Immature natural killer cell (primary cell): ENCODE measurements at places on chromosomes 2 and 18. TPM values are rescaled to one million over a fixed set of nuclear protein-coding genes. Genes with fewer than 3 reads are reported as not detected.

Gene TMEM169
- polyA plus RNA-seq = 1.0 TPM

Gene SPATA3
- not detected for polyA plus RNA-seq

DNA sequence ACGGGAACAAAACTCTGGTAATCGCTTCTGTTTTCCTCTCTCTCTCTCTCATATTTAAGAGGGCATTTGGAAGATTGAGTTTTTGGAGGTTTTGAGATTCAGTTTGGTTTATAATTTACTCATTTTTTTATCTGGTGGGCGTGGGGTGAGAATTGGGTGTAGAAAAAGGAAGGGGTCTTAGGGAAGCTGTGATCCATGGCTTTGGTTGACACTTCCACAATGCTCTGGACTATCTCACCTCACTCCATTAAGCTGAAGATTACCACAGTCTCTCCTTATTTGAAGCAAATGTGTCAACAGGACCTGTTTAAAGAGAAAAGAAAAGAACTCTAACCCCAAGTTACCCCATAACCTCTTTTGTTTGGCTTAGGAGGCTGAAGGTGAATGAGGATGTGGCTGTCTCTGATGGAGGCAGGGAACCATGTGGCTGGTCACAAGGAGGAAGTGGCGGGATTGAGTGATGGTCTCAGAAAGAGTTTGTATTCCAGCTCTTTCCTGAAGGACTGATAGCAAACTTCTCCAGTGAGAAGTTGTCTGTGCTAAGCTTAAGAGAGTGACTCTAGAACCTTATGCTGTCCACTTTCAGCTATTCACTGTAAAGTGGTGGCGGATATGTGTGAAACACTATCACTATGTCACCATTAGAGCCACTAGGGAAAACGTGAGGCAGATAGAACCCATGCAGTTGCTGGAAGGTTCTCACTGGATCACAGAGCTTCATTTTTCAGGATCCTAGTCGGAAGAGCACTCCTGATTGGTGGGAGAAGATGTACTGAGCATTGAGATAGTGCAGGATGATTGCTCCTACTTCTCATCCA, 934 bp downstream of the ZNF804A start:
- H3K36me3 ChIP-seq = no peaks in the 10 kb centered on the region
- no peak overlapping the region for H3K27ac ChIP-seq
- DNase-seq = no peak
- H3K27me3 ChIP-seq = peaks cover 8% of the 10 kb centered on the region
- peaks cover 6% of the 10 kb centered on the region for H3K4me1 ChIP-seq
- H3K4me3 ChIP-seq = peak overlapping the region; percentile 30

- H3K4me1 ChIP-seq = no peaks in the 10 kb centered on the region
- H3K27me3 ChIP-seq = no peaks in the 10 kb centered on the region
- no peak overlapping the region for H3K27ac ChIP-seq
- no peak for DNase-seq
- H3K36me3 ChIP-seq = no peaks in the 10 kb centered on the region
Measured at GRCh38 chr2:40213071-40213470, 238.8 kb downstream of the SLC8A1 start.

Gene REG1B
- polyA plus RNA-seq = not detected

Gene CENPA
- polyA plus RNA-seq = not detected

DNA sequence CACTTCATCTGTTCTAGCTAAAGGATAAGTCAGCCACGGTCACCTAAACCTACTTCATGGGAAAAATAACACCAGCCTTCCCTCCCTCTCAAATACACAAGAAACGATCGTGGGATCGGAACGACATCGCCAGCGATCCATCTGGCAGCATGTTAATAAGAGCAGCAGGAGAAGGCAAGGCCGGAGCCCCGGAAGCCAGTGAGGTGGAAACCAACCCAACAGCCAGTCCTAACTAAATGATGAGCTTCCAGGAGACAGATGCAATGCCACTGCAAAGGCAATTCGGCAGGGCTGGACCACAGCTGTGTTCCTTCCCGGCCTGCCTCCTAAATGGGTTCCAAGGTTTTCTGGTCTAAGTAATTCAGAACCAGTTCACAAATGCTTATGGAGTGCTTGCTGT, 117.5 kb downstream of the TMEM163 start:
- no peaks in the 10 kb centered on the region for H3K4me1 ChIP-seq
- DNase-seq = no peak
- no peaks in the 10 kb centered on the region for H3K36me3 ChIP-seq
- no peak overlapping the region for H3K4me3 ChIP-seq

DNA sequence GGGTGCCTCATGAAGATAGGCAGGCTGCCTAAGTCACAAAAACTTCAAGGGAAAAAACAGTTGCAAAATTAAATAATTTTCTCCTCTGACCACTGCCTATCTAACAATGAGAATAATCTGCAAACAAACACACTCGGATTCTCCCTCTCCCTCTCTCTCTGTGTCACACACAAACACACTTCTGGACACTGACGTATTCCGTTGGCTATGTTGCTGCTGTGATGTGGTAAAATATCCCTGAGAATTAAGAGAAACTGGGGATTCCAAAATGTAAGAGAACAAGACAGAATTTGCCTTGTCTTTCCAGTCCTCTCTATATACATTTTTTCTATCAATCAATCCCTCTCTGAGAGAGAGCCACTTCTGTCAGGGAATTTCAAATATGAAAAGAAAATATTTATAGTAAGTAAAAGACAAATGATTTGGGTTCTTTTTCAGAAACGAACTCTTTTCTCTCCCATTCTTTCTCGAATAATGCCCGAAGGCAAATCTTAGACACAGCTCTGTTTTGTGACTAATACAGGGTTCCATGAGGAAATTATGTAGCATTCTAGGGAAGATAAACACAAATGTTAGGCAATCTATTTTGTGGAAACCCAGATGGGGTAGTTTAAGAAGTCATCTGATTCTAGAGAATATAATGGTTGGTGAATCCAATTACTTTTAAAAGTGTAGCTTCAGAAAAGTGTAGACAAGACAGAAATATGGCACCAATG, 310.3 kb upstream of the CYP26B1 start:
- H3K4me1 ChIP-seq = no peaks in the 10 kb centered on the region
- no peak for DNase-seq
- no peak overlapping the region for H3K27ac ChIP-seq
- no peaks in the 10 kb centered on the region for H3K27me3 ChIP-seq
- H3K36me3 ChIP-seq = peaks cover 24% of the 10 kb centered on the region

DNA sequence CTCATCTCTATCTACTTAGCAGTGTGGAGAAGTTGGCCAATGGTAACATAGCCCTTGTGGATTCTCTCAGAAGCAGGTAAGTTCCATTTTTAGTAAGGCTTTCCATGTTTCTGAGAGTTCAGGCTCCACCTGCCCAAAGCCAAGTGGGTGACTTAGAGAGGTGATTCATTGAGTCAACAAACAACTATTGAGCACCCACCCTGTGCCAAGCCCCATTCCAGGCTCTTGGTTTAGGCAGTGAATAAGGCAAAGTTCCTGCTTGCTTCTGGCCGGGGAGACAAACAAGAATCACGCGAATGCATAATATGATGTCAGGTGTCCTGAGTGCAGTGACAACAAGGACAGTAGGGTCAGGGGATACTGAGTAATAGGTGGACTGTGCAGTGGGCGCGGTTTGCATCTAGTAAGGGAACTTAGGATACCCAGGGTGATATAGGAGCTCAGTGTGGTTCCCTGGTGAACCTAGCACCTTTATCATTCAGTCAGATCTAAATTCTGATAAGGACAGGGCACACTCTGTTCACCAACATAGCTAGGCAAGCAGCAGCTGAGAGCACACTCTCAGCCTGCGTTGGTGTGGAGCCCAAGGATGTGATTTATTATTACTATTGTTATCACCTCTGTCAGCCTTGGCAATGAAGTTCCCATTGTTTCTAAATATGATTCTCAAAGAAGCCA, 31.7 kb upstream of the KCTD1 start:
- no peak overlapping the region for H3K4me3 ChIP-seq
- no peaks in the 10 kb centered on the region for H3K36me3 ChIP-seq
- H3K27me3 ChIP-seq = peaks cover 8% of the 10 kb centered on the region
- peaks cover 3% of the 10 kb centered on the region for H3K4me1 ChIP-seq
- no peak overlapping the region for H3K27ac ChIP-seq

Gene AGXT
- not detected for polyA plus RNA-seq

Gene SPP2
- not detected for polyA plus RNA-seq

DNA sequence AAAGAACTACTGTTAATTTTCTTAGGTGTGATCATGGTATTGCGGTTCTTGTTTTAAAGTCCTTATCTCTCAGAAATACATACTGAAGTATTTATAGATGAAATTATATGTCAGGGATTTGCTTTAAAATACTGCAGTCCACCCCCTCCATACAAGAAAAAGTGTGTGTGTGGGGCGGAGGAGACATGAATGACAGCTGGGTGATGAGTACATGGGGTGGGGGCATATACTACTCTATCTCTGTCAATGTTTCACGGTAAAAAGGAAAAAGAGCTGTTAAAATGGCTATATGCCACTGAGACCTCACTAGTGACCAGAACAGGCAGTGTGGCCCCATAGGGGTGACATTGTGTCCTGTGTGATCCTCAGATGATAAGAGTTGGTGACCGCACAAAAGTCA, 54.1 kb downstream of the SPRED2 start:
- H3K36me3 ChIP-seq = no peaks in the 10 kb centered on the region
- peaks cover 6% of the 10 kb centered on the region for H3K27me3 ChIP-seq
- DNase-seq = no peak

- no peaks in the 10 kb centered on the region for H3K4me1 ChIP-seq
- H3K27me3 ChIP-seq = peaks cover 18% of the 10 kb centered on the region
- no peak within 1 kb of the TSS for H3K27ac ChIP-seq
- no peak within 1 kb of the TSS for H3K4me3 ChIP-seq
- DNase-seq = no peak
- no peaks in the 10 kb centered on the region for H3K36me3 ChIP-seq
Measured at GRCh38 chr2:208406474-208407451, at the start of gene PTH2R. Gene PTH2R, plus strand, starts transcription at chr2:208406792. Its CDS starts 252 bp downstream, at chr2:208407044.

- H3K27ac ChIP-seq = no peak overlapping the region
- H3K4me1 ChIP-seq = peaks cover 28% of the 10 kb centered on the region
- H3K36me3 ChIP-seq = peaks cover 14% of the 10 kb centered on the region
Measured at GRCh38 chr2:45606796-45607195, 4.3 kb downstream of the SRBD1 start.

GRCh38 chr18:2569338-2570207, 1.7 kb downstream of the METTL4 start:
- peaks cover 7% of the 10 kb centered on the region for H3K27me3 ChIP-seq
- H3K36me3 ChIP-seq = peaks cover 11% of the 10 kb centered on the region
- no peak overlapping the region for H3K27ac ChIP-seq
- H3K4me3 ChIP-seq = peak overlapping the region; percentile 99
- DNase-seq = no peak

GRCh38 chr18:3248658-3249359, 1.2 kb downstream of the MYL12A start:
- peaks cover 70% of the 10 kb centered on the region for H3K4me1 ChIP-seq
- DNase-seq = peak; percentile 77
- H3K4me3 ChIP-seq = peak overlapping the region; percentile 98
- peak overlapping the region; percentile 99 for H3K27ac ChIP-seq
- peaks cover 22% of the 10 kb centered on the region for H3K36me3 ChIP-seq
- peaks cover 32% of the 10 kb centered on the region for H3K27me3 ChIP-seq

Gene COL4A3
- not detected for polyA plus RNA-seq

Gene PMAIP1
- 34.6 TPM for polyA plus RNA-seq

DNA sequence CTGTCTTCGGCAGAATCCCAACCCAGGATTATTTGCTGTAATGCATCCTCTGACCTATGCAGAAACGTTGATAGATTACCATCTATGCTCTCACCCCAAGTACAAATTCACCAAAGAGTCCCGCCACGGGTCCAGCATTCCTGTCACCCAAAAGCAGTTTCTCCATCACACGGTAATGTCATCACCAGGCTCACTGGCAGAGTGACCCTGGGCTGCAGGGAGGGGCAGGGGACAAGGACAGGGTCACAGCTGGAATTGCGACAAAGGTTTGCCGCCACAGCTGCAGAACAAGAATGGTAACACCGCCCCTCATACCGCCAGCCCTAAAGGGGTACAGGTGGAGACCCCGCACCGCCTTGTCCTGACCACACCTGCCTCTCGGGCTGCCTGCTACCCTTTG, 40.8 kb upstream of the TMEM177 start:
- peaks cover 5% of the 10 kb centered on the region for H3K27me3 ChIP-seq
- DNase-seq = no peak
- no peak overlapping the region for H3K27ac ChIP-seq
- H3K36me3 ChIP-seq = no peaks in the 10 kb centered on the region
- no peak overlapping the region for H3K4me3 ChIP-seq

- H3K4me1 ChIP-seq = no peaks in the 10 kb centered on the region
- no peaks in the 10 kb centered on the region for H3K36me3 ChIP-seq
- no peak for DNase-seq
- H3K27me3 ChIP-seq = no peaks in the 10 kb centered on the region
- no peak overlapping the region for H3K27ac ChIP-seq
Measured at GRCh38 chr2:81976998-81977397, 1672.4 kb upstream of the LRRTM1 start.

GRCh38 chr18:29726646-29727045, 1315.9 kb downstream of the DSC3 start:
- no peak overlapping the region for H3K4me3 ChIP-seq
- DNase-seq = no peak
- H3K27me3 ChIP-seq = no peaks in the 10 kb centered on the region
- no peak overlapping the region for H3K27ac ChIP-seq
- no peaks in the 10 kb centered on the region for H3K36me3 ChIP-seq
- H3K4me1 ChIP-seq = no peaks in the 10 kb centered on the region

Gene GKN1
- not detected for polyA plus RNA-seq

Gene BMP10
- not detected for polyA plus RNA-seq

DNA sequence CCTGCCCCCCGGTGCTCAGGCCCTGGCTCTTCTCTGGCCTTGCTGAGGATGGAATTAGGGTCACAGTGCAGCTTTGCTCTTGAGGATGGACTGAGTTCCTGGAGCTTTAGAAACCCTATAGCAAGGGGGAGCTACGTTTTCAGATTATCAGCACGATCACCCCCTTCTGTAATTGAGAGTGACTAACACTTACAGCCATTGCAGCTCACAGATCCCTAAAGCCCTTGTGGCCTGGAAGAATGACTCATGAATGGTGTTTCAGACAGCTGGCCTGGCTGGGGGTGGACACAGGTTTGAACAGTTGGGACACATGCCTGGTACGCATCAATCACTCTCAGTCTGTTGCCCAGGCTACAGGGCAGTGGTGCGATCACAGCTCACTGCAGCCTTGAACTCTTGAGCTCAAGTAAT, 79.7 kb upstream of the IGFBP5 start:
- no peak overlapping the region for H3K27ac ChIP-seq
- H3K4me3 ChIP-seq = no peak overlapping the region
- no peaks in the 10 kb centered on the region for H3K36me3 ChIP-seq
- H3K4me1 ChIP-seq = no peaks in the 10 kb centered on the region

DNA sequence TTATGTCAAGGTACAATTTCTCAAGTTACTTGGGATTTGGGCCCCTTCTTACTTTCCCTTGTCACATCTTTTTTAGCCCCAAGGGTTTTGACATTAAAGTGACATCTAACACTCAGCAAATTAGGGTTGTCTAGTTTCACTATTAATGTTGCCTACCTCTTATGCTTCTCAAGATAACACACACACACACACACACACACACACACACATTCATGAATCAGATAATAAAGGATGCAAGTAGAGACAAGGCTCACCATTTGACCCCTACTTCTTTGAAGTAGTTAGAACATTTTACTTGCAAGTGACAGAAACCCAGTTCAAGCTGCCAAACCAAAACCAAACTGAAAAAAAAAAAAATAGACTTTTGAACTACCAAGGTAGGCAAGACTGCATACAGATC, 138.8 kb downstream of the TRIB2 start:
- H3K4me3 ChIP-seq = no peak overlapping the region
- H3K36me3 ChIP-seq = no peaks in the 10 kb centered on the region
- peak; percentile 30 for DNase-seq
- no peaks in the 10 kb centered on the region for H3K27me3 ChIP-seq
